Thyroid gland (tissue), 4 donors: ENCODE measurements at places on chromosomes 4 and X.
A peak's percentile ranks its signal among the peaks of the same experiment; 100 is the strongest.

- peak; percentile 17 for DNase-seq
Observed at GRCh38 chr4:15753786-15754185, 24.3 kb upstream of the CD38 start.

- no peak for DNase-seq
Observed at GRCh38 chr4:24837781-24838180, 42.4 kb downstream of the SOD3 start.

DNA sequence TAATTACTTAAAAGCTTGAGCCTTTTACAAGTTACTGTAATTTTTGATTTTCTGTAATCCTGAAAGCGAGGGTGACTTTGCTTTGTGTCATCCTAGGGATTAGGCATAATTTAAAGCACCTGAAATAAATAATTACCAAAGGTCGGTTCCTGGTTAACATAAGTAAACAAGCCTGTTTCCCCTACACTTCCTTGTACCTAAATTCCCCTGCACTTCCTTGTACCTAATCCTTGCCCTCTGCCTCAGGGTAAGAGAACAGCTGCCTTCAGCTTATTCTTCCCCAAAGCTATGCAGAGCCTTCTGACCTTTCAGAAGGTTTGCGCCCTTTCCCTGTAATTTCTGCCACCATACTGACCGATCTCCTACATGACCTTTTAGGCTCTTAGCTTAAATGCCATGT lies 166.1 kb upstream of the PDE5A start:
- DNase-seq, result no peak

DNA sequence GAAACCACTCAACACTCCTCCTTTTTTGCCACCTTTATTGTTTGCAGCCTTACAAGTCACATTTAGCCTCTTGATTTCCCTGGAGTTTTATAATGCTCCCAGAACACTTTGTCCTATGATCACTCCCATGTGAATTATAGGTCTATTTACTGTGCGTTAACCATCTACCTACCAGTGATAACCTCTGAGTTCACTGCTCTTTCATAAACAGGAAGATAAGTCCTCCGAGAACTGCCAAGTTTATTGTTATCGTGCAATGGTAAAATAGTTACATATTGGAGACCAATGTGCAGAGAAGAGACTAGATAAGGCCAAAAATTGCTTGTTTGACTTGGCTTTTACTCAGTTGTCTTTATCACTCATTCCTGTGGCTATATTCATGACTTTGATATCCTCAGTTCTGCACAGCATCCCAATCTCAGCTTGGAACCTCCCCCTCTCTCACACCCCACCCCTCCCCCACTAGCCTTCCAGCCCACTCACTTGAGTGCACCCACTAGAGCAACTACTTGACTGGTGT lies 12.9 kb upstream of the NUDT9 start:
- no peak for DNase-seq

GRCh38 chr4:1500231-1500965 lies 94.2 kb upstream of the NKX1-1 start:
- no peak for DNase-seq

DNA sequence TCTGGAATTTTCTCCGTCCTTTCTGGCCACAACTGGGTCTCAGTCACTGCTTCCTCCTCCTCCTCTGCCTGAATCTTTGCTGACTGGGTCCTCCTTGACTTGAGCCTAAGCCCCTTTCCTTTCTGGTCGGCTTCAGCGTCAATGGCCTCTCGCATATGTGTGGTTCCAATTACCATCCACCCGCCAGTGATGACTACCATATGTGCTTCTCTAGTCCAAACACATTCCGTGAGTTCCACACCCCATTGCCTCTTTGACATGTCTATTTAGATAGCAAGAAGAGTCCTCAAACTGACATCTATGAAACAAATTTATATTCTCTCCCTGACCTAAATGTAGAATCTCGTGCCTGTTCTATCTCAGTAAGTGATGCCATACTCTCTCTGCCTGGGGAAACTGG lies 19.8 kb downstream of the MXRA5 start:
- no peak for DNase-seq

GRCh38 chr4:43394976-43395375 lies 502.5 kb downstream of the GRXCR1 start:
- DNase-seq, result no peak

- no peak for DNase-seq
Observed at GRCh38 chr4:88919056-88919455, 137.9 kb downstream of the FAM13A start.

- no peak for DNase-seq
Observed at GRCh38 chr4:90996813-90997212, 869.6 kb downstream of the CCSER1 start.

GRCh38 chr4:173547889-173548288 lies 17.9 kb upstream of the HAND2 start:
- no peak for DNase-seq

GRCh38 chrX:65994519-65995506 lies 45.1 kb downstream of the VSIG4 start:
- DNase-seq, result no peak

DNA sequence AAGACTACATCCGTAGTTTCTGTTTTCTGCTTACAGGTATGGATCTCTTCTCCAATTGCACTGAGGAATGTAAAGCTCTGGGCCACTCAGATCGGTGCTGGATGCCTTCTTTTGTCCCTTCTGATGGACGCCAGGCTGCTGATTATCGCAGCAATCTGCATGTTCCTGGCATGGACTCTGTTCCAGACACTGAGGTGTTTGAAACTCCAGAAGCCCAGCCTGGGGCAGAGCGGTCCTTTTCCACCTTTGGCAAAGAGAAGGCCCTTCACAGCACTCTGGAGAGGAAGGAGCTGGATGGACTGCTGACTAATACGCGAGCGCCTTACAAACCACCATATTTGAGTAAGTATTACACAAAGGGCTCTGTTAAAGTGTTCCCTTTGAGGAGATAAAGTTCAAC lies 13.8 kb downstream of the PCDH10 start:
- DNase-seq, result no peak

GRCh38 chr4:128560754-128561495 lies 248.6 kb upstream of the JADE1 start:
- DNase-seq, result no peak

DNA sequence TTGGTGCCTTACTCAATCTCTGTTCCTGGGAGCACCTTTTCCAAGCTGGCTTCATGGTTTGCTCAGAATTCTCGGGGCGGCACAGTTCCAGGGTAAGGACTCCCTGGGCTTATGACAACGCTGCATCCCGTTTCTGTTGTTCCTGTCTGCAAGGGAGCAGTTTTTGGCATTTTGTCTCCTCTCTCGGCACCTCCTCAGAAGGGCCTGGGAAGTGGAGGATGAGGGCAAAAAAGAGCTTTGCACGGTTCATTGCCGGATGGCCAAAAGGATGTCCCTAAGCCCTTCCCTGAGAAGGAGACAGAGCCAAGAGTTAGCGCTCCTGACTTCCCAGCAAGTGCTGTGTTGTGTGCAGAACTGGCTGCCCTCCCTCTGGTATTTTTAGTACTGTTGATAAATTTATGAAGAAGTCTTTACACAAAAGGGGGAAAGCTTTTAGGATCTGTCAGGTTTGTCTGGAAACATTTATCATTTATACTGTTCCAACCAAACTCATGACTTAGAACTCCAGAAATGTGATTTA lies 13.4 kb downstream of the SRD5A3 start:
- no peak for DNase-seq

DNA sequence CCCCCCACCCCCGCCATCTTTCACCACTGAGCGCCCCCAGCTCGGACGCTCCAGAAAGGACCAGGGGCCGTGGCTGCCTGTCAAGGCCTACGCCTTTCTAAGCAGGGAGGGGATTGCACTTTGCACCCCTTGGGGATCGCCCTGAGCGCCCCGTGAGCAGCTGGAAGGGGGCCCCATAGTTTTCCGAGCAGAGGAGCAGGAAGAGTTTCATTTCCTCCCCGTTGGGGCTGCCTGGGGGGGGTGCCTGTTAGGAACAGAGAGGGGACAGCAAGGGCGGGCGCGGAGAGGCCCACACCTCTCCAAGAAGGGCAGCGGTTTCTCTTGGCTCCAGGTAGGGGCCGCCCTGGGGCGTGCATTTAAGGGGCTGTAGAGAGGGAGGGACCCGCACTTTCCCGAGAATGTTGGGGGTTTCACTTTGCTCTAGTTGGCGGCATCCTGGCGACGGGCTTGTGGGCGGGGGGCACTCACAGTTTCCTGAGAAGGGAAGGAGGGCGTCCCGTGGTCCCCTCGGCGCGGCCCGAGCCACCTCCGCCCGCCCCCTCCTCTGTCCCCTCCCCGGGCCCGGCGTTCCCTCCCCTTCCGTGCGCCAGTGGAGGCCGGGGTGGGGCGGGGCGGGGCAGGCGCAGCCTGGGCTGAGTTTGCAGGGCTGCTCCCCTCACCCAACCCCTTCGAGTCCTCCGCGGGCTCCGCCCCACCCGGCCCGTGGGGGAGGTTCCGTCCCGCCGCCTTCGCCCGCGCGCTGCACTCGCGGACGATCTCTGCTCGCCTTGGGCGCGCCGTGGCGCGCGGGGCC lies 82.3 kb upstream of the CD99 start:
- peak; percentile 89 for DNase-seq

- DNase-seq, result peak; percentile 96
Observed at GRCh38 chr4:76585897-76586360, 150.9 kb downstream of the SHROOM3 start.

DNA sequence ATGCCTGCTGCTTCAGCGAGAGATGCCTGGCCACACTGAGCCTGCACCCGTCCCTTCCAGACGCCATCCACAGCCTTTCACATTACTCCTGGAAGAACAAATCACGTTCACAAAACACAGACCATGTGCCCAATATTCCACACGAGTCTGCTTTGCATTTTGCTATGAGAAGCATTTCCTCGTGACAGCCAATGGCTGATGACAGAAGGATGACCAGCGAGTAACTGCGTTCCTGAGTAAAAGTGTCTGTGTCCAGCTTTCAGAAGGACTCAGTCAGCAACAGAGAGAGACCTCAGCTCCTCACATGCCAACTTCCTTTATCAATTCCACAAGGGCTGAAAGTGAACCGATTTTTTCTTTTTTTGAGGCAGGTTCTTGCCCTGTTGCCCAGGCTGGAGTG lies 19.5 kb downstream of the NAT8L start:
- no peak for DNase-seq

- no peak for DNase-seq
Observed at GRCh38 chr4:166458756-166459155, 585.7 kb downstream of the TLL1 start.

GRCh38 chr4:25950461-25951389 lies 36.7 kb downstream of the SMIM20 start:
- no peak for DNase-seq

DNA sequence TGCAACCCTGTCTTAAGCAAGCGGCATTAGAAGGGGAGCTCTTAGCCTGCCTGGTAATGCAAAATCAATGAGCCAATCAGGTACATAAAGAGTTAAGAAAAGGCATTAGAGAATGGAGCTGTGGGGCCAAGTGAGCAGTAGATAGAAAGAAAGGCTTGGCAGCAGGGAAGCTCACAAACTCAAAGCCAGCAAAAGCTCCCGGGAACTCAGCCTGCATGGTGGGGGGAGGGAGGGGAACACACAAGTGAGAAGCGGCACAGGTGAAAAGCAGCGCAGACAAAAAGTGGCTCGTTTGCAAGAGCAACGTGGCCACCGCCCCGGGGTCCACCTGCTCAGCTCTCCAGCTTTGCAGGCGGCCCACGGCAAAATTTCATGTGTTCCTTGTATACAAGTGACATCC lies 818.5 kb downstream of the FAM133A start:
- no peak for DNase-seq

GRCh38 chrX:109773374-109773773 lies 40.3 kb upstream of the ACSL4 start:
- DNase-seq, result no peak

GRCh38 chr4:188439641-188440311 lies 300.5 kb downstream of the TRIML1 start:
- DNase-seq, result no peak

- DNase-seq, result no peak
Observed at GRCh38 chr4:165118256-165118909, 5.7 kb upstream of the TMEM192 start.

GRCh38 chr4:175983636-175984035 lies 82.0 kb upstream of the WDR17 start:
- DNase-seq, result no peak

- peak; percentile 1 for DNase-seq
Observed at GRCh38 chrX:39261446-39262147, 460.3 kb downstream of the MID1IP1 start.

DNA sequence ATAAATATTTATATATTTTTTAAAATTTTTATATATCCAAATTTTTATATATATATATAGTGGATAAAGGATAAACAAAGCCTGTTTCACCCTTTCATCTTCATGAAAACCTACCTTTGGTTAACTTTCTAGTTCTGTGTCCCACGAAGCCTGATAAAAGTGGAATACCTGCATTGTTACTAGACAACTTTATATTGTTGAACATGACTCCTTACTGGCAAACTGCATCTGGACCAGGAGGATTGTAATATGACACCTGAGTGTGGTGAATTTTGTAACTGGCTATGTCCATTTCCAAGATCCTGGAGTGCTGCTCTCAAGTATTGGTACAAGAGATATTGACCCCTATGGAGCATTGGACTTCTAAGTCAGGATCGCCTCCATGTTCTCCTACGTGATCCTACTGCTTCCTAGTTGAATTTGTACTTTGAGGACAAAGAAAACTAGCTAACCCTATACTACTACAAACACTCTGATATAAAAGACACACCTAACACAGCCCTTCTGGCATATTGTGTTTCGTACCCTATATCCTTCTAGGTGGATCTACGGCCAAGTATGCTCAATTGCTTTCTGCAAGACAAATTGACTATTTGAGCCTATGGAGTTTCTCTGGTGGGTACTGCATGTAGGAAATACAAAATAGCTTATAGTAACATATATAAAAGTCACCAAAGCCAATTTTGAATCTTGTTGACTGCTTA lies 61.3 kb upstream of the PRRG1 start:
- DNase-seq, result no peak

- DNase-seq, result no peak
Observed at GRCh38 chr4:168118116-168118655, 25.8 kb downstream of the ANXA10 start.

DNA sequence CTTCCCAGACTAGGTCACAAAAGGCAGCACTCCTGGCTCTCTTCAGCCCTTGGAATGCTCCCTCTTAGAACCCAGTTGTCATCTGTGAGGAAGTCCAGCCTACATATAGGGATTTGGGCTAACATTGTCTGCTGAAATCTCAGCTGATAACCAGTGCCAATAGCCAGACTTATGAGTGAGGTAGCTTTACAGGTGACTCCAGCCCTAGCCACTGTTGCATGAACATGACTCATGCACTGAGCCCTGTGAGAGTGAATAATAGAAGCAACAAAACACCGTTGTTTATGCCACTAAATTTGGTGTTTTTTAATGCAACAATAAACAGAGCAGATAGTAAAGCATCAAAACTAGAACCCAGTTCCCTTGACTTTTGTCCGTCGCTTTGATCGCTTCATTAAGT lies 433.2 kb downstream of the STIM2 start:
- DNase-seq, result no peak
